ENCODE measurements at places on chromosomes 3 and 15.

GRCh38 chr15:82021992-82022391 lies 23.8 kb downstream of the MEX3B start:
- peak; percentile 40 for DNase-seq

- peak; percentile 46 for DNase-seq
These were observed 398.6 kb upstream of the WNT5A start for GRCh38 chr3:55885721-55886120.

GRCh38 chr3:50068134-50068533 lies 20.6 kb upstream of the RBM5 start:
- DNase-seq, result peak; percentile 70

DNA sequence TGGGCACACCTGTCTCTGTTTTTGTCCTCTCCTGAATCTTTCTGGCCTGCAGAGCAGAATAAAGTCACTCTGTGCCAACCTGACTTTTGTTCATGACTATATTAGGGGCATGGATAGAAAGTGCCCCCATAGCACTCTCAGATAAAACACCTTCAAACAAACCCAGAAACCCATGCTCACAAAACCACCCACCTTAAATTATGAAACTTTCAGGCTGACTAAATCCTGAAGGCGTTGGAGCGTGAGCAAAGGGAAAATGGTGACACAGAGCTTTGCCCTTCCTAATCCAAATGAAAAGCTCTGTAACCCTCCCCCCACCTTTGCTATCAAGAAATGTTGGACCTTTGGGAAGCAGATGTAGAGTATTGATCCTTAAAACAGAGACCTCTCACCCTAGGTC lies 138.9 kb downstream of the IGF1R start:
- DNase-seq, result no peak

GRCh38 chr3:58534592-58535494 lies 2.1 kb downstream of the ACOX2 start:
- DNase-seq, result no peak

DNA sequence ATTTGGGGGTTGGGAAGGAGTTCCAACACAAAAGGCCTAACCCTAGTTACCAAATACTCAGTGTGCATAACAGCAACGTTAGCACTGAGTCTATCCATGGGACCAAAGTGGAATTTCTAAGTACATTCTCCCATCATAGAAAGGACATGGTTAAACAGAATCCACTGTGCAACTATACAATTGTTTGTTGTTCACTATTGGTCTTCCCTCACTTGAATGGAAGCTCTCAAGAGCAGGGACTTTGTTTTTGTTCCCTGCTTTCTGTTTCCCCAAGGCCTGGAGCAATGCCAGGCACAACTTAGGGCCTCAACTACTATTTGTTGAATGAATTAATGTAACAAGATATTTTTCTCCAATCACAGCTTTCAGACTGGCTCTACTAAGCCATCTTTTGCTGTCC lies 25.6 kb downstream of the COL8A1 start:
- no peak for DNase-seq

- no peak for DNase-seq
These were observed 43.2 kb upstream of the CSTA start for GRCh38 chr3:122281891-122282290.

- DNase-seq, result peak; percentile 21
These were observed 107.3 kb downstream of the HERC1 start for GRCh38 chr15:63726491-63726890.

DNA sequence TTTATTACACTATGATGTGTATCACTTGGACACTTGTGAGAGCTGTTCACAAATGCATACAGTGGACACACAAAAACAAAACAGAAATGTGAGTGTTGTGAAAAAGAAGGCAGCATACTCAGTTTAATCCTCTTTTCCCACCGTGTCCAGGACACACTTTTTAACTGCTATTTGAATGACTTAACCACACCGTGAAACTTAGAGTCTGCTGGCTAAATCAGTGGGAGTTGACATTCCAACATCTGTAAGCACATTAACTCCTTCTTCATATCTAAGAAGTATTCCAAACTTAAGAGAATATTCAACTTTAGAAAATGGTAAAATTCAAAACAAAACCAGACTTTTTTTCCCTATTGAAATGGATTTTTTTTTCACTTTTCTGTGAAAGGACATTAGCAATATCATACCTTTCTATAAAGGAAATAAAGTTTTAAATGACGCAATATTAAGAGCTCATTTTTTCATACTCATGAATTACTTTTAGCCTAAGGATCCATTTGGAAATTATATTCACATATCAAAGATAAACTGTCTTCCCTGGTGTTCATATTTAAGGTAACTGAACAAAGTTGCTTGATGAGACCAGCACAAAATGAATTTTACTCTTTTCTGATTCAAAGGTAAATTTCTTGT lies 316.6 kb downstream of the RBMS3 start:
- peak; percentile 22 for DNase-seq

DNA sequence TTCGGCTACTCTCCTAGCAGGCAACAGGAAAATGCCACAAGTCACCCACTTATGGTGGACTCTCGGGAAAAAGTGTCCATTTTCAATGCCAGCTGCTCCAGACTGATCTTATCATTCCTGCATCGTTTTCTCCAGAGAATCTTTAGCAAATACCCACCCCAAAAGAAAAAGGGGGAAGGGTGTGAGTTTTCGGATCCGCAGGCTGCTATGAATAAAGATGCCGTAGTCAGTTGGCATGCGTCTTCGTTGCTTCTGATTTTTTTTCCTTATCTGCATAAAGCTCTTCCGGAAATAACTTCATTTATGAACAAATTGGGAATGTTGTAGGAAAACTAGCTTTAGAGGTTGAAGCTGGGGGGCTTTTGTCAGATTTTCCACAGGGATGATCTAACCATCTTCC lies 22.4 kb upstream of the VILL start:
- DNase-seq, result no peak

- peak; percentile 71 for DNase-seq
These were observed 39.0 kb downstream of the IL12A start for GRCh38 chr3:160027541-160028195.

DNA sequence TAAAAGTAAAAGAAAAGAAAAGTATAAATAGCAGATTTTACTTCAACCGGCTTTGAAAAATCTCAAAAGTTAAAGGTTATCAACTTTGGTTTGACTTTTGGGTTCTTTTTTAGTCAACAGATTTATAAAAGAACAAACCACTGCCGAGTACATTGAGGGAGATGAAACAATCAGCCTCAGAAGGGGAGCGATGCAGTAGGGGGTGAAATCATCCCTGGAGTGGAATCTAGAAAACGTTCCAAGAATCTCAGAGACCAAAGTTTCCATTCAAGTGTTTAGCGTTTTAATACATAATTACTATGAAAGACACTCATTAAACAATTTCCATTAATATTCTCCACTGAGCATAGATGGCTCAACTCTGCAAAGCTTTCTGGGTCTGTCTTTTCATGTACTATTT lies 745.5 kb downstream of the NR2F2 start:
- no peak for DNase-seq

DNA sequence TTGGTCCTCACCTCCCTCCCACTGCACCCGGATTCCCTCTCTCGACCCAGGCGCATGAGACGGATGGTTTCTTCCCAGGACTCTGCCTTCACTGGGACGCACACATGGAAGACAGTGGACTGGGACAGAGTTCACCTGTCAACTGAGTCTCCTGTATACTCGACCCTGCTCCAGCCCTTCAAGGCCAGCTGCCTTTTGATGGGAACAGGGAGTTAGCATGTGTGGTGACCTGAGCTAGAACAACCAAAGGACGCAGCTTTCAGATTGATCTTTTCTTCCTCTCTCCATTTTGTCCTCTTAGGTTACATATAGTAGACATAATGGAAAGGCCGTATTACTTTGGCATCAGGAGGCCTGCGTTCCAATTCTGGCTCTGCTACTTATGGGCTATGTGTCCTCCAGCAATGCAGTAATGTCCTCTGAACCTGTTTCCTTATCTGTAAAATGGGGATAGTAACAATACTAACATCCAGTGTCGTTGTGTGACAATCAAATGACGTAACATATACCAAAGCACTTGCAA lies 94.1 kb downstream of the PEX5L start:
- DNase-seq, result no peak

- DNase-seq, result peak; percentile 82
These were observed 199.5 kb upstream of the LMCD1 start for GRCh38 chr3:8301977-8302735.

DNA sequence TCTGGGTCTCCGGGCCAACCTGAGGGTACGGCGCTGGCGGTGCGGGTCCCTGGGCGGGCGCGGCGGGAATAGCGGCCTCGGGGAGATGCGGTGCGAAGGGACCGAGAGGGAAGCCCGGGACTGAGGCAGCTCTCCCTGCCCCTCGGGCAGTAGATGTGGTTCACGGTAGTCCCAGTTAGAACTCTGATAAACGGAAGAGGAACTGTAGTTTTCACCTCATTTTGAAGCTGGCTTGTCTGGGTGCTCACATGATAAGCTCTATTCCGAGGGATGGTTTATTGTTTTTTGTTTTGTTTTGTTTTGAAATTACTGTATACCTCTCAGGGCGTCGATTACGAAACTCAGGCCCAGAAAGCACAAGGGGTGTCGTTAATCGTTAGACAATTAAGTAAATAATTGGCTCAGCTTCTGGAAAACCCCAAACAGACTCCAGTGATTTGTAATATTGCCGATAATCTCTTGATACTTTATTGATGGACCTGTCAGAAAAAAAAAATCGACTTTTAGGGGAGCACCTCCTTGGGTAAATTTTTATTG lies 413 bp downstream of the NUSAP1 start:
- DNase-seq, result peak; percentile 58

GRCh38 chr15:48486228-48486627 lies 155.0 kb downstream of the DUT start:
- no peak for DNase-seq

- DNase-seq, result no peak
These were observed 12.7 kb upstream of the ZNF609 start for GRCh38 chr15:64447536-64448315.

GRCh38 chr3:155957412-155957880 lies 87.0 kb downstream of the GMPS start:
- no peak for DNase-seq

DNA sequence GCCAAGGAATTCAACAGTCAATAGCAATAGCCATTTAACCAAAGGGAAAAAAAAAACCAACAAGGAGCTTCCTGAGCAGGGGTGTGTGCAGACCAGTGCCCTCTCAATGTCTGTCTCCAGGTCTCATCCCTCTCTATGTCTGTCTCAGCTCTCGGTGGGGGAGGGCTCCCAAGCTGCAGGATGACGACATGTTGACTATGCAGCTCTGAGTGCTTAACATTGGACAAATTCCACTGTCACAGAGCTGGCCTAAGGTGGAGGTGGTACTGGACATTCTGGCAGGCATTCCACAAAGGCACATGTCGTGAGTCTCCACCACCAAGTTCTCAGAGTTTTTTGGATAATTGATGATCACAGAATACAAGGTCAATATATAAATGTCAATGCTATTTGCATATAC lies 2.0 kb upstream of the CAPN7 start:
- peak; percentile 15 for DNase-seq

DNA sequence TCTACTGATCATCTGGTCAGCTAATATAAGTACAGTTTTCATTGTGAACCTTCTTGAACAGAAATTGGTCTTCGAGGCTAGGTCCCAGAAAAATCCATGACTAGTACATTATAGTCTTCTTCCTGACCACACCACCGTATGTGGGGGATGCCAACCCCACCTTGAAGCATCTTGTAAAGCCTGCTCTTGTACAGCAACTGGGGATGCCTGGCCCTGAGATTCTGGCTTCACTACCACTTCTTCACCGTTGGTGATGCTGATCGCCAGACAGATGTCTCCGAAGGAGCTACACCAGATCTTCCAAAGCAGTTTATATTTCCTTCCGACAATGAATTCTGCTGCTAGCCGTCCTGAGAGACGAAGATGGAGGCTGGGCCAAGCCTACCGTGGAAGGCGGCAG lies 238.3 kb downstream of the CDIN1 start:
- no peak for DNase-seq

DNA sequence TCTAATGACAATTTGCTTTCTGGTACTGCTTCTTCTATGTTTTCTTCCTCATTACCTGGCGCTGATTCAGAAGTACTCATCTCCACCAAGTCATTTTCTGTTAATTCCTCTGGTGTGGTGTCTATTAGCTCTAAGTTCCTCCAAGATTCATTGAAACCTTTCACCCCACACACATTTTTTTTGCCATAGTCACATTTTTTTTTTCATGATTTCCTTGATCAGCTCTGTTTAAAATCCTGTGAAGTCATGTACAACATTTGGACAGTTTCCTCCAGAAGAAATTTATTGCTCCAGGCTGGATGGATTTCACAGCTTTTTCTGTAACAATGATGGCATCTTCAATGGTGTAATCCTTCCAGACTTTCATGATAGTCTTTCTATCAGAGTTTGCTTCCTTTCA lies 243.2 kb upstream of the VEPH1 start:
- peak; percentile 17 for DNase-seq

DNA sequence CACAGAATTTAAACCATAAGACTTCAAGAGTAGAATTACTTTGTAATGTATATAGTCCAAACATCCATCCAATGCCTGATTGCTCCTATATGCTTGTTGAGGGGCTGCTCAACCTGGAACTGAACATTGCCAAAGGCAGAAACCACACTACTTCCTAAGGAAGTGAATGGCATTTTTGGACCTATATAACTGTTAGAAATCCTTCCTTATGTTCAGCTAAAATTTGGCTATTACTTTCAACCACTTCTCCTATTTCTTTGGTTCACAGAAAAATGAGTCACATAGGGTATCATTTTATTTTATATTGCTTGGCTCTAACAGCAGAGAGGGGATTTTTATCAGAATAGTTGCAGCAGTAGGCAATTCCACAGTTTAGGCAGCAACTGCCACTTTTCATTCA lies 342.1 kb downstream of the SLC9A9 start:
- DNase-seq, result peak; percentile 16

- DNase-seq, result no peak
These were observed 156.0 kb upstream of the MRPL3 start for GRCh38 chr3:131658771-131659170.

DNA sequence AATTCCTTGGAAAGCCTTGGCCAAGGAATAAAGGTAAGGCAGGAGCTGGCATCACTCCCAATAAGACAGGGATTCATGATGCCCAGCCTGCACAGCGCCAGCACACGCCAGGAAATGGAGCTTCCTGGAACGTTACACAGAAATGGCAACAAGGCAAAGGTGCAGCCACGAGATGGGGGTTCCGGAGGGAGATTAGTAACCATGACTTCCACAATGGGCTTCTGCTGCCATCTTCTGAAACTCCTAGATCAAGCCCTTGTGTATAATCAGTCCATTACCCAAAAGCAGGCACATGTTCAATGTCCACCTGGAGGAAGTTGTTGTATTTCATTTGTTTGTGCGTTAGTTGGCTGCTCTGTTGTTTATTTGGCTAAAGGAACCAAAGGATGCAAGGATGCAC lies 131.2 kb upstream of the TRIM42 start:
- no peak for DNase-seq

DNA sequence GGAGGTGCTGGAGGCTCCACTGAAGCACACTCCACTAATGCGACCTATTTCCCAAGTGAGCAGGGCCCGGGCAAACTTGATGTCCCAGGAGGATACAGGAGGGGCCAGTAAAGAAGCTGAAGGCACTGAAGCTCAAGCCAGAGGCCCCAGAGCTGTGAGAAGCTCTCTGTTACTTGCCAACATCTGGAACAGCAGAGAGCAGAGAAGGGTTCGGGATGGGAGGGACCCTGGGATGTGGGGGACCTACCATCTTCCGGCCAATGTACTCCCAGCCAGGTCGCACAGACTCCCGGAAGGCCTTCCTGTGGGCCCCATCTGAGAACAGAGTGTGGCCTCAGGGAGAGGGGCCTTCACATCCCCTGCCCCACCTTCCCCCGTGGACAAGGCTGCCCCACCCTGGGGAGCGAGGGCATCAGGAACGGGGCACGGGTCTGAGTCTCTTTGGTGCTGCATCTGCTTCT lies 3.1 kb downstream of the HHATL start:
- no peak for DNase-seq
